ENCODE measurements at places on chromosomes 7 and 10.

- DNase-seq = no peak
Observed at GRCh38 chr10:124737708-124738107, 6.5 kb downstream of the FAM53B start.

GRCh38 chr7:116239434-116239833, 29.1 kb downstream of the TES start:
- no peak for DNase-seq

DNA sequence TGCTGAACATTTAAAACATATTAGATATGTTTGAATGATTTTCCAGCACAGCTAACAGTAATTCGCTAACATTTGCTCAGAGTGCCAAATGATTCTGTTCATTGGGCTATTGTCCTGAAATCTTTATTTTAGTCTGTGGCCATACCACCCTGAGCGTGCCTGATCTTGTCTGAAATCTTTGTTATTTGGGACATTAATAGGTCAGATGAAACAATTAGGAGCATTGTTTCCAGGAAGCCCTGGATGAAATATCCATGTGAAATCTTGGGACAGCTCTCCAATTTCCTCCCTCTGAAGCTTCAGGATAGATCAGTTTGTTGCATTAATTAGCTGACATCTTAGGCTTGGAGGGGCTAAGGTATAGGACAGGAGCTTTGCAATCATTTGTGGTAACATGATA, 512.0 kb downstream of the KIF20B start:
- no peak for DNase-seq

GRCh38 chr7:35993676-35994606, 159.1 kb upstream of the EEPD1 start:
- peak; percentile 73 for DNase-seq

- DNase-seq = no peak
Observed at GRCh38 chr10:73859784-73860491, 14.4 kb downstream of the CAMK2G start.

- peak; percentile 66 for DNase-seq
Observed at GRCh38 chr10:28668363-28669226, 8.7 kb upstream of the BAMBI start.

- peak; percentile 56 for DNase-seq
Observed at GRCh38 chr7:140640060-140640637, 464 bp downstream of the DENND2A start.

GRCh38 chr10:76311752-76312636, 880.6 kb downstream of the LRMDA start:
- peak; percentile 20 for DNase-seq

DNA sequence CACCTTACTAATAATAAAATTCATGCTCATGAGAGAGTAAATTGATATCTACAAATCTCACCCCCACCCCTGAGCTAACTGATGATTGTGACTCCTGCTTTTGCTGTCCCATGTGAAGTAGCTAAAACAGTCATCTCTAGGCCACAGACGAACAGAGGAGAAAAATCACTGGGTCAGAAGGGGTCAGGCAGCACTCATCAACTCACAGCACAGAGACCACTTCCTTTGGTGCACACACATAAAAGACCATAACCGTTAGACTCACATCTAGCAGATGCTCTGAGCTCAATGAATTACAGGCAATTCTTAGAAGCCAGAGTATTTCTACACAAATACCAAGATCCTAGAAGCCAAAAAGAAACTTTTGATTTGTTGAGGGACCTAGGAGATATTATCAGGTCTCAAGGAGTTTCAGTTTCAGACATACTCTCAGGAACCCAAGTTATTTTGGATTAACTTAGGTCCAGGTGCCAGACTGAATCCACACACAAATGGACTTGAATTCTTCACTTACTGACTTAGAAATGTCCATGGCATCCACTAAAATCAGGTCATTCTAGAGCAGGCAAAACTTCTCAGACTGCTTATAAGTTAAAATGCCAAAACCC, 65.0 kb upstream of the TES start:
- DNase-seq = no peak
